ENCODE measurements at places on chromosomes 11 and 22.

- DNase-seq, result no peak
Measured at GRCh38 chr11:102712137-102712536, 6.6 kb upstream of the MMP27 start.

DNA sequence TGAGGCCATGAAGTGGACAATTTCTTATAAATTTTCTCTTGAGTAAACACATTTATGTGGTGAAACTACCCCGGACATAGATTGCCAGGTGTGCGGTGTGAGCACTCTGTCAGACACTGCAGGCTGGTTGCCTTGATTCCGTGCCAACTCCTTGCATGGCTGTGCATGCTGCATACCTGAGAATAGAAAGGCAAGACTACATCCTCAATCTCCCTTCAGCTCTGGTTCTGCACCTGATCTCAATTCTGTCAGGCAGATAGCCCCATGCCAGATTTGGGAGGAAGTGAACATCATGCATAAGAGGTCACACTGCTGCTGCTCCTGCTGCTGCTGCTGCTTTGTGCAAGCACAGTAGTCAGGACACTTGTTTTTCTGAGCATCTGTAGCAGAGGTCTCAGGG lies 42.5 kb upstream of the DEUP1 start:
- peak; percentile 7 for DNase-seq

DNA sequence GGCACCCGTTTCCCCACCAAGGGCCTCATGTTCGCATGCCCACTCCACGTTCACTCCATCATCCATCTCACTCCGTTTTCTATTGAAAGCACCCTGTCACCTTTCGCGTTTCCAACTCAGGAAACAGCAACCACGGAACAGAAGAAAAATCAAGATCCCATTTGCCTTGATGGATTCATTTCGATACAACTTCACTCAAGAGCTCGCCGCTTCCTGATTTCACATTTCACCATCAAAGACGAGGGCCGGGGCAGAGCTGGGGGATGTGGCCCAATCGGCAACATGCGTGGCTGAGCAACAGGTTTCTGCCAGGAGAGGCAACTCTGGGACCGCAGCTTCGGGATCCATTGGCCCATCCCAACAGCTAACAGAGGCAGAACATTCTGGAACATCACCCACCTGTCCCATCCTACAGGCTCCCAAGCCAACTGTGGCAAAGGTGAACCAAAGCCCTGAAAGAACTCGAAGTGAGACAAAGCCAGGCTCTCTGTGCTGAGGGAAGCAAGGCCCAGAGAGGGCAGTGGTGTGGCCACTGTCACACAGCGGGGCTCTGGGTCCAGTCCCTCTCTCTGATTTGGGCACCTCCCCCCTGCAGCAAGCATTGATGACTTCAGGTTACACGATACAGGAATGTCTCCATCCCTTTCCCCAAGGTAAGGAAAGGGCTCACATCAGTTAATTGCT lies 36.2 kb upstream of the CD5 start:
- DNase-seq, result no peak

GRCh38 chr11:131457163-131457562 lies 86.7 kb downstream of the NTM start:
- no peak for DNase-seq

DNA sequence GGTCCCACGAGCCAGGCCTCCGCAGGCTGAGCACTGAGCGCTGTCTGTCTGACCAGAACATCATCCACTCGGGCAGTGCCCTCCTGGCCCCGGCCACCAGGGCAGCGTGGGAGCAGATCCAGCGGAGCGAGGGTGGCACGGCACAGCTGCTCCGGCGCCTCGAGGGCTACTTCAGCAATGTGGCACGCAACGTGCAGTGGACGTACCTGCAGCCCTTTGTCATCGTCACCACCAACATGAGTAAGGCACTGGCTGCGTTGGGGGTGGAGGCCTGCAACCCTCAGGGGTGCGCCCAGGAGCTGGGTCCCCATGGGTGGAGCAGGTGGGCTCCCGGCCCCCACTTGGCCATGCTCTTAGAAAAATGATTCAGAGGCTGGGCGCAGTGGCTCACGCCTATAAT lies 49.7 kb upstream of the PRODH start:
- no peak for DNase-seq

DNA sequence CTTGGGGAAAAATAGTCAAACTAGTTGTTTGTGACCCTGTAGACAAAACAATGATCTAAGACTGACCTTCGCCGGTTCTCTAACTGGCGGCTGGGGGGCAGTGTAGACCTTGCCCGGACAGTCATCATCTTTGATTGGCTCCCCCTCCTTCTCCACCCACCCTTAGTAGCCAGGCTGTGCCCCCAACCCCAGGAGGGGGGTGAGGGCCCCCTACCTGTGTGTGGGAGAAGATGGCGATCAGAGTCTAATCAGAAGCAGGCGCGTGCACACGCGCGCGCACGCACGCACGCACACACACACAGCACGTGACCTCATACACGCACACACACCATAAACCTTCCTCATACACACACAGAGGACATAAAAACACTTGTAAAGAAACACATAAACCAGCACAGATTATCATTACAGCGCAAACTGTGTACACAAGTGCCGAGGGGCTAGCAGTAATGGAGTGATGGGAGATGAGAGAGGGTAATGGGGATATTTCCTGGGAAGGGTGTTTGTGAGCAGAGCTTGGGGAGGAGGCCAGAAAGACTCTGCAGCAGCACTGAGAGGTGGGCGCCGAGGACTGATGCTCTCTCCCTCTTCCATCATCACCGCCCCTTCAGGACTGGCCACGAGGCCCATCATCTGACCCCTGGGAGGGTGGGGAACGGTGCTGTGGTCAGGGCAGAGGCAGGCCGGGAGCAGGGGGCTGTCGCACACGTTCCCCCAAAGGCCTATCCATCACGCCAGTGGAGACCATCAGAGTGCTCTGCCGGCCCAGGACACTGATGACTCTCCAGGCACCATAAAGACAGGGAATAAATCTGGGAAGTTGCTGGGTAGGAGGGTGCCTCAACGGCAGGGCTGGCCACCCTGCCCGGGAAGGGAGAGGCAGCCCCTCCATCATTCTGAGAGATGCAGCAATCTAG lies 12.2 kb downstream of the NECTIN1 start:
- DNase-seq, result no peak

Data from NCI-H2107 (cell line).